GM12892 (cell line): ENCODE measurements at places on chromosomes 5 and 9.

- DNase-seq: no peak
Measured at GRCh38 chr9:95796029-95796428, 79.5 kb upstream of the ERCC6L2 start.

DNA sequence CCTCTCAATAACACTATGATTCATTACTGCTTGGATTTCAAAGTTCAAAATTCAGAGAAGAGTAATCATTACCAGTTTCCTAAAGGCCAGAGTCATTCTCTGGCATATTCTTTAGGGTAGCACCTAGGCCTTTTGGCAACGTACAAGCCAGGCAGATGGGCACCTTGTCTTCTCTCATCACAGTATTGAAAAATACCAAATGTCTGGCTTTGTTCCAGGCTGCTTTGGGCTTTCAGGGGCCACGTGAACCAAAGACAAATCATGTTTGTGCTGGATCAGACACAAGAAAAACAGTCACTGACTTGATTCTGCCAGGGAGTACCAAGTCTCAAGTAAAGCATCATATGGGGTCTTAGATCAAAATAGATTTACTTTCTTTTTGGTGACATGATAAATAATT lies 15.5 kb downstream of the MEGF9 start:
- no peak for DNase-seq

- DNase-seq: no peak
Measured at GRCh38 chr5:175789670-175790069, 81.7 kb upstream of the CPLX2 start.

DNA sequence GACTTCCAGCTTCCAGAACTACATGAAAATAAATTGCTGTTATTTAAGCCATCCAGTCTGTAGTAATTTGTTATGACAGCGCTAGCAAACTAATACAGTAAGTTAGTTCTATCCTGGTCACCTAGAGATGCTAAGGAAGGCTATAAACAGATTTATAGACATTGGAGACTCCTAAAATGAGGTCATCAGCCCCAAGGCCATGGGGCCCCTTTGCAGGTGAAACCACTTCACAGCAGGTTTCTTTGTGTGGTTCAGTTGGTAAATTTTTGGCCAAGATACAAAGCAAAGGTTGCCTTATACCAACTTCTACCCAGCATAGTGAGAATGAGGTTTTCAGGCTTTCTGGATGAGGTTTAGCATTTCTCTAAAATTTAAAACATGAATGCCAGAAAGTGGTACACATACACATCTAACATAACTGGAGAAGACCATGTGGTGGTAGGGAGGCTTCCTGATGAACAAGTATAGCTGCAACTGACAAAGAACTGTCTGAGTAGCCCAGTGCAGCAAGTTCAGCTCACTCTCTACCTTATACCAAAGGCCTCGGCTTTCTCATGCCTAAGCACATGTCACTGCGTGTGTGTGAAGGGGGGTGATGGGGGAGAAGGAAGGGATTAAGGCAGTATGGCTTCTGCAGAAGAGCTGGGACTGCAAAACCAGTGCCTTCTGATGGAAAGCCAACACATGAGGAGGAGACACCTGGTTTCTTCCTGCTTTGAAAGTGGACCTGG lies 264.6 kb upstream of the TAS2R1 start:
- DNase-seq: no peak

GRCh38 chr5:95134326-95134725 lies 150.6 kb downstream of the MCTP1 start:
- no peak for DNase-seq

DNA sequence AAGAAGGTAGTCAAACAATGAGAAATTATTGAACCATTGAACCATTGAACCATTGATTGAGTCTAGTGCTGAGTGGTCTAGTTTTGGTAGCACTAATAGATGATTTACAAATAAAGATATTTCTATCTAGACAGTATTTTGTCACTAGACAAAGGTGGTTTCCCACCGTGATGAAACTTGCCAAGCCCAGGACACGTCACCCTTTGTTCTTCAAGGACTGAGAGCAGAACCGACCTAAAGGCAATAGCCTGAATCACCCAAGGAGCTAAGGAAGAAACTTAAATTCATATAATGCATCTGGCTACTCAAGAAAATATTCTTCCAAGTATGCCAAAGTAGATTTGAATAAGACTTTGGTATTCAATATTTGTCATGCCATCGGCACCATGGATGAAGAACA lies 103.3 kb downstream of the ESM1 start:
- DNase-seq: no peak

- DNase-seq: no peak
Measured at GRCh38 chr5:178259623-178260536, 27.3 kb upstream of the PHYKPL start.

GRCh38 chr5:230711-231110 lies 12.6 kb downstream of the SDHA start:
- no peak for DNase-seq

DNA sequence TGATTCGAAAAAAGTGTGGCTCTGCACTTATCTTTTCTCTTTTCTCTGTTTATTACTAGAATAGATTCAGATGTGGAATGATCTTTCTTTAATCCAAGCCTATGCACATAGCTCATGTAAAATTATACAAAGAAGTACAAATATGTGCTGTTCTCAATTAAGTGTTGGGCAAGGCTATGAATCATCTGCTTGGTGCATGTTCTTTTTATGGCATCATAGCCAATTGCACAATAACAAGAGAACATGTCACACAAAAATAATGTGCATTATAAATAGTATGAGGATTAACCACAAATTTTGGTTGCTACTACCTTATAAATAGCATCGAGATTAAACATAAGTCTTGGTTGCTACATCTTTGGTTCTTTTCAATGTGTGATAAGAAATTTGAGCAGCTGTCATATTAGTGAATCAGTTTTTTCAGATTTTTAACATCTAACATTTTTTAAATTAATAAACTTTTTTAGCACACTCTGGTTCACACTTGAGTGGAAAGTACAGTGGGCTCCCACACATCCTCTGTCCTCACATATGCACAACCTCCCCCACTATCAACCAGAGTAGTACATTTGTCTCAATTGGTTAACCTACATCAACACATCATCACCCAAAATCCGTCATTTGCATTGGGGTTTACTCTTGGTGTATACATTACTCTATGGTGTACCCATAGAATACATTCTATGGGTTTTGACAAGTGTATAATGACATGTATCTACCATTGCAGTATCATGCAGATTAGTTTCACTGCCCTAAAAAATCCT lies 6.8 kb upstream of the RECK start:
- DNase-seq: no peak

- DNase-seq: no peak
Measured at GRCh38 chr9:130042406-130042884, 544 bp downstream of the FNBP1 start.

- no peak for DNase-seq
Measured at GRCh38 chr5:14816374-14816998, 55.1 kb downstream of the ANKH start.

DNA sequence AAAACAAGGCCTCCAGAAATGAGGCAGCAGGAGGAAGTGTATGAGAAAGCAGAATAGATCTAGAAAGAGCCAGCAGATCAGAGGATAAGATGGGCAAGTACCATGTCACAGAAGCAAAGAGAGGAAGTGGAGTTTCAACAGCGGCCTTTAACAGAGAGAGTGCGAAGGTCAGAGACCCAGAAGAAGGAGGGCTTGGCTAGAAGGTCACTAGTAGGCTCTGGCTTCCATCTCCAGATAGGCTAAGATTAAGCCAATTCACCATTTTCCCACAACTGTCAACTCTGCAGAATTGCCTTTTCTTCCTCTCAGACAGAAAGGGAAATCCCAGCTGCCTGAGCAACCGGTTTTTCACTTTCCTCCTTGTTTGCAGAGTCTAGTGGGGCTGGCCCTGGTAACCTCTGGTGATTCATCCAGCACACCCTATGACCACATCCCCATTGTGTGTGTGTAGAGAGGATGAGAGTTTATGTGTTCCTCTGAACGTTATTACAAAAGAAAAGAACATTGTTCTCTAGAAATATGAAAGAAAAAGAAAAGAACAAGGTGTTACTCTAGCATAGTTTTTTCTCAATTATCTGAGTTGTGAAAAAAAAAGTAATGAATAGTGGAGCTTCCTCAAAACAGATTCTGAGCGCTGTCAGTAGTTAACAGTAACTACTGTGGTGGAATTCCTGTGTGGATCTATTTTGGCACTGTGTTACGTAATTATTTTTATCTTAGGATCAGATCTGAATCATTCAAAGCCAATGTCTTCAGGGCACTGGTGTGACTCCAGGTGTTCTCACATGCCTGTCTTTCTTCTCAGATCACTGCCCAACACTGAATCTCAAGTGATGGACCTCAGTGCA lies 220.4 kb downstream of the ARRDC3 start:
- DNase-seq: no peak

- DNase-seq: no peak
Measured at GRCh38 chr5:132742626-132743025, 4.6 kb upstream of the CCNI2 start.

- DNase-seq: no peak
Measured at GRCh38 chr9:1454616-1455347, 404.6 kb downstream of the DMRT2 start.

DNA sequence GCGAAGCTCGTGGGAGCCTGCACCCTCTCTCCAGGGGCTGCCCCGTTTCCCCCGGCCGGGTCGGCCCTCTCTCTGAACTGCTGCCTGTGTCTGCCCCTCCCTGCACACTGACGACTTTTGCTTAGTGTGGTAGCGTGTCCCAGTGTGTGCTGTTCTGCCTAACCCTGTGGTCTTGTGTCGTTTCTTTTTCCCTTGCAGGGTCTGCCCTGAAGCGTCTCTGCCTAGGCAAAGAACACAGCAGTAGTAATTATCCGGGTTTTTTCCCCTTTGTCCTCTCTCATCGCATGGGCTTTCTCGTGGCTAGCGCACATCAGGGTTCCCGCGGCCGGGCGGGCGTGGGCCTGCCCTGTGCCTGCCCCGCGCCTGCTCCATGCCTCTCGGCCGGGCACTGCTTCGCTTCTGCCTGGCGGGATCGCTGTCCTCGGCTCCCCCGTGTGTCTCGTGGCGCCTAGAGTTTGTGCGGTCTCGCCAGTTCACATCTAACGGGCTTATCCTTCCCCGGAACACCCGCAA lies 122.7 kb downstream of the WNK2 start:
- DNase-seq: no peak

GRCh38 chr5:88663793-88664216 lies 219.2 kb downstream of the MEF2C start:
- DNase-seq: no peak

- DNase-seq: no peak
Measured at GRCh38 chr5:111266491-111266890, 42.3 kb downstream of the CAMK4 start.

GRCh38 chr9:34606905-34607304 lies 5.0 kb downstream of the RPP25L start:
- no peak for DNase-seq

DNA sequence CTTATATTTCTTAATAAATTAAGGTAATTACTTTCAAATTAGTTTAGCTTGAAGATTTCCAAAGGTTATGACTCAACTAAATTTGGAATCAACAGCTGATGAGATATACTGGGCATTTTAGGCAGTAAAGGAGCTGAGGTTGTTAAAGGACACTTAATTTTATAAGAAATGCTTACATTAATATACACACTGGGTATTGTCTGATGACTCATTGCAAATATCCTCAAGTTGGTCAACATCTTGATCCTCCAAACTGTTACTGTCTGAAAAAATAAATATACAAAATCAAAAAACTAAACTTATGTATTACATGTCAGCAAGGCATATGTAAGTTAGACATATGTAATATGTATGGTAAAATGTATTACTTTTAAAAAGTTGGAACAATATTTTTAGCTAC lies 3.4 kb downstream of the GFM2 start:
- DNase-seq: no peak
